ENCODE measurements at places on chromosomes 16 and 17.

DNA sequence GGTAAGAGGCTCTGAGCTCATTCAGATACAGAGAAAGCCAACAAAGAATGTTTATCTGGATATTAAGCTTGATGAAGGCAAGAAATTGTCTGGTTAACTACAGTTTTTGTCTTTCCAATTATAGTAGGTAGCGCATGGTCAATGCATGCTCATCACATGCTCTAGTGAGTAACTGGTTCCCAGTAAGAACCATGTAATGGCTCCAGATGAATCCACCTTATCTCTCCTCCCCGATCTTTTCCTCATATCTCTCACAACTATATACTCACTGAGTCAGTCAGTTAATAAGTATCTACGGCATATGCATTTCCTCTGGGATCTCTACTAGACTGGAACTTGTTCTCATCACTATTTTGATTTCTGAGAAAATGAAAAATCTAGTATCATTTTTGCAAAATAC is 340.7 kb upstream of the DYNLRB2 start:
- DNase-seq: no peak

DNA sequence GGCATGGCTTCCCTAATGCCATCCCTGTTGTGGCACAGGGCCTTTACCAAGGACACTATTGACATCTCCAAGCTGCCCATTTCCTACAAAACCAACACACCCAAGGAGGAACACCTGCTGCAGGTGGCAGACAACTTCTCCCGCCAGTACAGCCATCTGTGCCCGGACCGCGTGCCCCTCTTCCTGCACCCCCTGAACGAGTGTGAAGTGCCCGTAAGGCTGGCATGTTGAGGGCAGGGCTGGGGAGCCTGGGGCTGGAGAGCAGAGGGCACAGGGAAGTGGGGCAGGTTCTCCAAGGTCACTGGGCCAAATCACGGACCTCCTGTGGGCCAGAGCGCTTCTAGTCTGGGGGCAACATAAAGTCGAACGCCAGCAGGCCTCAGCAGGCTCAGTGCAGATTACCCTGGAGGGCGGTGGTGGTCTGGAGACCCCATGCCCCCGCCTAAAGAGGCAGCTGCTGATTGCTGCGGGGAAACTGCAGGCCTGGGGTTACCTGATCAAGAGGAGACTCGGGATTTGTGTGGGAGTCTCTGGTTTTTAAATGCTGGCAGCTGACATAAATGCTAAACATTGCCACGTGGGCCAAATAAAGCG is 4.3 kb downstream of the DRC7 start:
- DNase-seq: no peak

DNA sequence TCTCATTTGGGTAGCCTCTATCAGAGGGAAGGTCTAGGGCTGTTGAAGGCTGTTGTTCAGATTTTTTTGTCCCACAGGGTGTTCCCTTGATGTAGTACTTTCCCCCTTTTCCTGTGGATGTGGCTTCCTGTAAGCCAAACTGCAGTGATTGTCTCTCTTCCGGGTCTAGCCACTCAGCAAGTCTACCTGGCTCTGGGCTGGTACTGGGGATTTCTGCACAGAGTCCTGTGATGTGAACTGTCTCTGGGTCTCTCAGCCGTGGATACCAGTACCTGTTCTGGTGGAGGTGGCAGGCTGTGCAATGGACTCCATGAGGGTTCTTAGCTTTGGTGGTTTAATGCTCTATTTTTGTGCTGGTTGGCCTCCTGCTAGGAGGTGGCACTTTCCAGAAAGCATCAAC is 23.3 kb upstream of the CCR7 start:
- DNase-seq: no peak

- DNase-seq: no peak
Observed at GRCh38 chr17:38738007-38738662, 8.0 kb downstream of the CISD3 start.

GRCh38 chr17:80832266-80832676 is 159.4 kb upstream of the CHMP6 start:
- DNase-seq: peak; percentile 23

DNA sequence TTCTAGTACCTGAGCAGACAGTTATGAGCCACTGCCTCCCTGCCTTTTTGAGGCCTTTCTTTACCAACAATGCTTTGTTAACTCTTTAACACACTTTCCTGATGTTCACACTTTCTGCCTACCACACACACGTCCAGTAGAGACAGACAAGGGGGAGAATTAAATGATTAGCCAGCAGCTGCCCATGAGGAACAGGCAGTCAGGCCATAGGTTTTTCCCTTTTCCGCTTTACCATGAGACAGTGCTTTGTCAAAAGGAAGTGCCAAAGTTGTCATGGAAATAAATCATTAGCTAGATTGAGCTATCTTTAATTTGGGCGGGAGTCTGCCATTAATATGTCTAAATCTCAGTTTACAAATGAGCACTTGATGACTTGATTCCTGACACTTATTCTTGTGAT is 102.1 kb downstream of the PITPNC1 start:
- DNase-seq: no peak

- no peak for DNase-seq
Observed at GRCh38 chr17:21524211-21524591, 148.0 kb downstream of the KCNJ12 start.

DNA sequence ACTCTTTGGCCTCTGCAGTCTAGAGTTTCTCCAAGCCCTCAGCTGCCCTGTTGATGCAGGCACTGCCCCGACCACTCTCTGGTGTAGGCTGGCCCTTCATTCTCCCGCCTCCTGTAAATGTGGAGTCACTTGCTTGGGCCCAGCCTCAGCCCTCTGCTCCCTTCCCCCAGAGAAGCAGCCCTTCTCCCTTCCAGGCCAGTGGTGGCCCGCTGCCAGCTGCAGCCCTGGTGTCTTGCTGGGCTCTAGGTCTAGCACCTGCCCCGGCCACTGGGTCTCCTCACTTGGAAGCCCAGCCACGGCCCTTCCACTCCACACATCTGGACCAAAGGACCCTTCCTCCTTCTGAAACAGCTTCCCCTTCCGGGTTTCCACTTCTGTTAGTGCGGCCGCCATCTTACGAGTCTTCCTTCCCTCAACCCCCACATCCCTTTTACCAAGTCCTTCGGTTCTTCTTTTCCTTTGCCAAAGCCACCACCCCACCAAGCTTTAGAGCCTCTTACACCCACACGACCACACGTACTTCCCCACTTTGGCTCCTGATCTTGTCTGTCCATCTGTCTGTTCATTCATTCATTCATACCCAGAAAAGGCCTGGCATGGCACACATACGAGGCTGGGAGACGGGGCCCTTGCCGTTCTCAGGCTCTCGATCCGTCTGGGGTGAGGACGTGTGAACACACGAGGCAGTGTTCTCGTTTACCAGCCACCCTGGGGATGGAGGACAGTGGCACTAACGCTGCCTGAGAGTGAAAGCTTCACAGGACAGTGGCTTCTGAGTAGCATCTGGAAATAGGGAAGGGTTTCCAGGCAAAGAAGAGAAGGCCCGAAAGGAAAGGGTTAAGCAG is 68.0 kb downstream of the ABR start:
- peak; percentile 38 for DNase-seq

GRCh38 chr16:19406891-19407491 is 10.7 kb upstream of the TMC5 start:
- DNase-seq: no peak

DNA sequence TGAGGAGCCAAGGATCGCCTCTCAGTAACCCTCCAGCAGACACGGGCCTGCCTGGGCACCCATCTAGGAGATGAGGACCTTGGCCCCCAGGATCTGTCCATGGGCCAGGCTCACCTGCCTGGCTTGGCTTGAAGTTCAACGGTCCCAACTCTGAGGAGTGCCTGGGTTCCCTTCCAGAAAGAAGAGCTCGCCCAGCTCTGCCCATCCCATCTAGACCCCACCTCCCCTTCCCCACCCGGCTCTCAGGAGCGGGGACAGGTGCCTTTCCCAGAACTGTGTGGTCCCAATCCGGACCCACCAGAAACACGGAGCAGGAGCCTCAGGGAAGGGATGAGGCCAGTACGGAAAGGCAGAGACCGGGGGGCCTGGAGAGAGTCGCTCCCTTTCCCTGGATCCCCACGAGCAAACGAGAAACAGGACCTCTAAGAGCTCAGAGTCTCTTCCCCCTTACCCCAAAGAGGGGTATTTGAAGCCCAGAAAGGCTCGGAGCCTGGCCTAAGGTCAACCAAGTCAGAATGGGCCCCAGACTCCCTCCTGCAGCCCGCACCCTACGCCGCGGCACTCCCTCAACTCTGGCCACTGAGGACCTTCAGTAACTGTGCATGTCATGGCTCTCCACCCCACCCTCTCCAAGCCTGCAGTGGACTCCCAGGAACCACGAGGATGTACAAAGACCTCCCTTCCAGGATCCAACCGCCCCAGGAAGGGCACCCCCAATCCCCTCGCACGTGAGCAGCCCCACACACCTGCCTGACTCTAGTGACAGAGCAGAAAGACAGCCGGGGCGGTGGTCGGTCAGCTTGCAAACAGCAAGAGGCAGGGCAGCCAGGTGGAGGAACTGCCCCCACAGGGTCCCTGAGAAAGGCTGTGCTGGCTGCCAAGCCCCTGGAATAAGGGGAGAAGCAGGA is 5.4 kb downstream of the CLUH start:
- DNase-seq: no peak

DNA sequence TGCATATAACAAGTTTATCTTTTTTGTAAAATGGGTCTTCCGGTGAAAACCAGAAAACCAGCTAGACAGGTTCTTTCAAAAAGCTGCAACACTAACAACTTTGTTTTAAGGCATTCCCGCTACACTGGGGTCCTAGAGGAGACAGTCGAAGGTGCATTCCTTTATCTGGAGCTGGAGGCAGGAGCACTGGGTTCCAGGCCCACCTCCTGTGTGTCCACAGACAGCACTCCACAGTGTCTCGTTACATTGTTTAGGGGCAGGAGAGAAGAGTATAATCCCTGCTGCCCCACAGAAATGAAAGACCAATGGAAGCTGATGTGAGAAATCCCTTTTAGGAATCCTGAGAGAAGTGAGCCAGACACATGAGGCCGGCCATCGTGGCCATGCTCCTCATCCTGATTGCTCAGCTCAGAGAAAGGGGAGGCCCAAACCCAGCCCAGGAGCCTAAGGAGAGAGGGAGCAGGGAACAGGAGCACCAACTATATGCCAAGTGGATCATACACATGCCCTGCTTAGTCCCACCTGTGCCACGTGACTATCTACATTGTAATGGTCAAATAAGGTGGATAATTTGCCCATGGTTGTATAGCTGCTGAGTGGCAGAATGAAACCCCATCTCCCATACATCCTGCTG is 59.5 kb downstream of the CCDC182 start:
- no peak for DNase-seq

DNA sequence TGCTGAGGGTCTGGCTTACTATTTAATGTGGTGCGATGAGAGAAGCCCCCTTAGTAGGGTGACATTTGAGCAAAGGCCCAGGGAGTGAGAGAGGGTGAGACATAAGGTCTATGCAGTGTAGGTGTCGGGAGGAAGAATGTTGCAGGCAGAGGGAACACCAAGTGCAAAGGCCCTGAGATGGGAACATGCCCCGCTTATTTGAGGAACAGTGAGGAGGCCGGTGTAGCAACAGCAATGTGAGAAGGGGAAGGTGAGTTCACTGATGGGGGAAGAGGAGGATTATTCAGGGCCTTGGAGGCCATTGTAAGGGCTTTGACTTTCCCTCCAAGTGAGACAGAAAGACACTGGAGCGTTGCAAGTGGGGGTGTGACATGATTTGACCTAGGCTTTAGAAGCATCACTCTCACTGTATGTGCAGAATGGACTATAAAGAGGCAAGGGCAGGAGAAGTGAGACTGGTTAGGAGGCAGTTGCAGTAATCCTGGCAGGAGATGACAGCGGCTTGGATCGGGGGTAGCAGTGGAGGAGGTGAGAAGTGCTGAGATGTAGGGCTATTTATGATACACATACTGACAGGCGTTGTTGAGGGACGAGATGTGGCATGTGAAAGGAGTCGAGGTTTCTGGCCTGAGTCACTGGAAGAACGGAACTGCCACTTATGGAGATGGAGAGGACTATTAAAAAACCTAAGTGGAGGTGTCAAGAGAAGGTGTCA is 145.3 kb downstream of the SPECC1 start:
- no peak for DNase-seq

GRCh38 chr17:56812901-56813388 is 20.8 kb downstream of the C17orf67 start:
- DNase-seq: no peak

GRCh38 chr17:31155208-31155810 is 60.5 kb downstream of the NF1 start:
- DNase-seq: no peak

DNA sequence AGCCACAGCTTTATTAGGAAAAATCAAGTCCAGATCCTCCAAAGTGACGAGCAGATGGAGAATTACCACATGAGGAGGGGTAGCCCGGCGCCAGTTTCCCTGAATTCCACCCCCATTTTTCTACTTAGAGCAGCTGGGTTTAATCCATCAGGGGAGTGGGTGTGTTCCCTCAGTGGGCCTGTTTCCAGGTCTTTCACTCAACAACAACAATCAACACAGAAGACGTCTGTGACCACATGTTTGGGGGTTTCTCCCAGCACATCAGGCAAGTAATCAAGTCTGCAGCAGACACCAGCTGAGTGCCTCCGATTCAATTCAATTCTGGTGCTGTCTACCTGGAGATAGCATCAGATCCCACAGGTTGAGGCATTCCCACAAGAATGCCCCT is 6.8 kb downstream of the SLC6A2 start:
- no peak for DNase-seq

- DNase-seq: no peak
Observed at GRCh38 chr16:80940069-80940856, 66.4 kb downstream of the CMC2 start.

DNA sequence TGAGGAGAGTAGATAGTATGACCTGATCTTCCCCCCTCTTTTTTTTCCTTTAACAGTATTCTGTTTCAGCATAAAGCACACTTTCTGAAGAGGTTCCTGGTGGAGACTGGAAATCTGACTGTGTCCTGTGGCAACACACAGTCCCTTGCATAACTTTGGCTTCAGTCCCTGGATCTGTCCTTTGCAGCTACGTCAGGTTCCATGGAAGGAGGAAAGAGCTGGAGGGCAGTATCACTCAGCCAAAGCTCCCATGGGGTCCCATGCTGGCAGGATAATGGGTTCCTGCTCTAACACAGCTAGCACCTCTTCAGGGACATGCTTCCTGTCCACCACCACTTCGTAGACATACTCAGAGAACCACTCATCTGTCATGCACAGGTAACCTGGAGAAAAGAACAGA is 13.3 kb upstream of the SLC6A4 start:
- DNase-seq: no peak

DNA sequence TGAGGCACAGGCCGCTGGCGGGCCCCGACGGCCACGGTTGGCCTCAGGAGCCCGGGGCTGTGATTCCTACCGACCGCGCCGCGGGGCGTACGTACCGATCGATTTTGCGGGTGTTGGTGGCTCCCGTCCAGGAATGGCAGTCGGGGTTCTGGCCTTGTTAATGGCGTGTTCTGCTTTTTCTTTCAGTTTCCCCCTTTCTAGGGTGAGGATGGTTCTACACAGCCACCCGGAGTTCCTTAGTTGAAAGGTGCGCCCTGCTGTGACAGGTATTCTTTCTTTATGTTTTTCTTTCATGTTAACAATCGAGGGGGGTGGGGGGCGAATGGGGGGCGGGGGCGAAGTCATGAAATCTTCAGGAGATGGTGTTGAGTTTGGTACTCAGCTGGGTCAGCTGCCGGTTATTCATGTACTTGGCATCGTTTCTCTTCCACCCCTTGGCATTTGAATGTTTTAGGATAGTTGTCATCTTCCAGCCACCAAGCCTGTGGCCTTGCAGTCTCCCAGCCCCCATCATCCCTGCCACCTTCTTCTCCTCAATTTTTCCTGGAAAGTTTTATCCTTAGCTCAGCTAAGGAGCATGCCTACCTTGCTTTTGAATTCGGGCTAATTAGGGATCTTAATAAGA is 802 bp downstream of the CYLD start:
- no peak for DNase-seq

- no peak for DNase-seq
Observed at GRCh38 chr16:51024703-51025102, 126.4 kb downstream of the SALL1 start.

GRCh38 chr17:37461668-37462067 is 28.0 kb upstream of the DUSP14 start:
- DNase-seq: no peak
